ENCODE measurements at places on chromosomes 12 and 14.

DNA sequence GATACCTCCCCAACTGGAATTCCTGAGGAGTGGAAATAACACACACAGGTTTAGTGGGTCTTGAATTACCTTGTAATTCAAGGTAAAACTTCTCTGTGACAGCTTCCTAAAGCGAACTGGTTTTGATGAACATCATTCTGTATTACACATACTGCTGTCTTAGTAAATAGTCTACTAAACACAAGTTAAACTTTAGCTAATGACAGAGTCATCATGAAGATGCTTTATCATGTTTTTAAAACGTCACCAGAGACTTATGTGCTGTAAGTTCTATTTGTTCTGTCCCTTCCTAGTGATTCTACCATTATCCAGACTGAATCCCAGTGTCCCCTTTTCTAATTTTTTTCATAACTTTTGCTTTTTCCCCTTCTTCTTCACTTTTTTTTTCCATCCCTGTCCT lies 11.6 kb upstream of the GXYLT1 start:
- no peak for DNase-seq

- DNase-seq = no peak
These were observed 9.0 kb downstream of the HPD start for GRCh38 chr12:121849665-121850064.

DNA sequence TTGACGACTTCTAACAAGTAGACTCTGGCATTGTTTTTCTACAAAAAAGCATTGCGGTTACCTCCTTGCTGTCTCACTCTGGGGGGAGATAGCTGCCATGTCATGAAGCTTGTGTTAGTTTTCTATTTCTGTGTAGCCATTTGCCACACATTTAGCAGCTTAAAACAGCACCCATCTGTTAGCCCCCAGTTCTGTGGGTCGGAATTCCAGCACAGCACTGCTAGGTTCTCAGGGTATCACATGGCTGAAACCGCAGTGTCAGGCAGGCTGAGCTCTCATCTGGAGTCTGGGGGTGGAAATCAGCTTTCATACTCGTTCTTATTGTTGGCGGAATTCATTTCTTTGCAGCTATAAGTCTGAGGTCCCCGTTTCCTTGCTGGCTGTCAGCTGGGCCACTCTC lies 19.9 kb upstream of the STXBP6 start:
- DNase-seq = no peak

GRCh38 chr14:104805941-104806624 lies 5.2 kb downstream of the ZBTB42 start:
- no peak for DNase-seq

DNA sequence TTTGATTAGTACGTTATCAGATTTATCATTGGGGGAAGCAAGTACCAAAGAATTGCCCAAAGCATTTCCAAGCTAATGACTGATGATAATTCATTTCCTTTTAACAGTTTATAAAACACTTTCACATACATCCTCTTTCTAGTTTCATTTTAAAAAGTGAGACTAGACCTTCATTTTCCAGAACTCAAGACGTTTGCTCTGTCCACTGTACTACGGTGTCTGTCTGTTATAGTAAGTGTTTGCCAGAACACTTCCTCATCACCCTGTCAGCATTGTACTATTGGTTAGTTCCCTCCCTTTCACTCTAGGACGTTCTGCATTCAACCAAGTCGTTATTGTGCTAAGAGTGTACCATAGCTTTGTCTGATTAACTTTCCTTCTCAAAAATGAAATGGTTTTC lies 81.7 kb upstream of the TMEM263 start:
- DNase-seq = no peak

DNA sequence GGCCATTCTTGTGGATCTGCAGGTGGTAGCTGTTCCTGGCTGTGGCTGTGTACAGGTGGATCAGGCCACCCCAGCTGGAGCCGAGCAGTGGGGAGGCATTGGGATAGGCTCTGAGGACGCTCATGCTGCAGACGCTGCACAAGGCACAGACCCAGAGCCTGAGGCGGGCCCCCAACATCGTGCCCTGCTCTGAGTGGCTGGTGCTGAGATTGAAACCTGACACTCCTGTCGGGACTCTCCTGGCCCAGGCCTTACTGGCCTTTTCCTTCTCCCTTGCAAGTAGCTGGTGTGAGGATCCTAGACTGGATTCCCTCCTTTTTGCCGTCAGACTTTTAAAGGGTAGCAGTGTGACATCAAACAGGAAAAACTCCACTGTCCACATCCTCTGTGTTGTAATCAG lies at the start of gene FGF23:
FGF23 (minus strand) TSS at position 308 of the 400 bp plus-strand sequence; CDS start at position 178, 130 bp downstream.
- no peak for DNase-seq

DNA sequence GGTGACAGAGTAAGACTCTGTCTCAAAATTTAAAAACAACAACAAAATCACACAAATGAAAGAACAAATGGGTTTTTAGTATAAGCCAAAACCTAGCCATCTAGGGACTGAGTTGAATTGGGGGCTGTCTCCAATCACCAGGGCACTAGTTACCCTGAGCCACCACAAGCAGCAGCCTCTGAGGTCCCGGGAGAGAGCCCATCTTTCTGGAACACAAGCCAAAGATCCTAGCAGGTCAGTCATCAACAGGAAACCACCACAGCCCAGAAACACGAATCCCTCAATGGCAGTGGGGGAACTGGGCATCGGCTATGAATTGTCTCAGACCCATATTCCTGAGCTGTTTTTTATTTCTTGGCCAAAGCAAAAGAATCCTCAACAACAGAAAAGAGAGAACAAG lies 75.3 kb downstream of the KDM2B start:
- no peak for DNase-seq

DNA sequence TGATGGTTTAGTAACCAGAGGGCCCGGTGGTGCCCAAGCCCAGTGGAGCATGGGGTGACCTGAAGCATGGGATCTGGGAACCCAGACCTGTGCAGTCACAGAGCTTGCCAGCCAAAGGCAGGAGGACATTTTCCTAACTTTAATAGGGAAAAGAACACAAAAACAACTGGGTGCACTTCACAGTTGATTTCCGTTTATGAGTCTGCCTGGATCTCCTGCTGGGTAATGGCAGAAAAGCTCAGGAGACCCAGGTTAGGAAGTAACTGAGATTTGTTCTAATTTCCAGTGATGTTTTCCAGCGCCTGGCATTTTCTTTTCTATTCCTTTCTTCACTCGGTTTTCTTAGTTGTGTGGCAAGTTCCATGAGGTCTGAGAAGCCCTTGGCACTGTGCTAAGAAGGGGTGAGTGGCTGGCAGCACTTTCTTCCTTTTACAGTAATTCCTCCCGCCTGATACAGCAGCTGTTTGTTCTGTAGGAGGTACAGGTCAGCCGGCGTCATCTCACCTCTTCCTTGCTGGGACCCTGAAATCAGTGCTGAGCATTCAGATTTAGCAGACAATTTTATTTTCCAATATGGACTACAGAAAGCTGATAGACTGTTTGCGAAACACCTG lies 5.1 kb downstream of the CACNA1C start:
- no peak for DNase-seq

GRCh38 chr14:57578801-57579200 lies 85.1 kb upstream of the CCDC198 start:
- no peak for DNase-seq

- DNase-seq = no peak
These were observed 1.5 kb downstream of the RAB35 start for GRCh38 chr12:120115066-120115465.

DNA sequence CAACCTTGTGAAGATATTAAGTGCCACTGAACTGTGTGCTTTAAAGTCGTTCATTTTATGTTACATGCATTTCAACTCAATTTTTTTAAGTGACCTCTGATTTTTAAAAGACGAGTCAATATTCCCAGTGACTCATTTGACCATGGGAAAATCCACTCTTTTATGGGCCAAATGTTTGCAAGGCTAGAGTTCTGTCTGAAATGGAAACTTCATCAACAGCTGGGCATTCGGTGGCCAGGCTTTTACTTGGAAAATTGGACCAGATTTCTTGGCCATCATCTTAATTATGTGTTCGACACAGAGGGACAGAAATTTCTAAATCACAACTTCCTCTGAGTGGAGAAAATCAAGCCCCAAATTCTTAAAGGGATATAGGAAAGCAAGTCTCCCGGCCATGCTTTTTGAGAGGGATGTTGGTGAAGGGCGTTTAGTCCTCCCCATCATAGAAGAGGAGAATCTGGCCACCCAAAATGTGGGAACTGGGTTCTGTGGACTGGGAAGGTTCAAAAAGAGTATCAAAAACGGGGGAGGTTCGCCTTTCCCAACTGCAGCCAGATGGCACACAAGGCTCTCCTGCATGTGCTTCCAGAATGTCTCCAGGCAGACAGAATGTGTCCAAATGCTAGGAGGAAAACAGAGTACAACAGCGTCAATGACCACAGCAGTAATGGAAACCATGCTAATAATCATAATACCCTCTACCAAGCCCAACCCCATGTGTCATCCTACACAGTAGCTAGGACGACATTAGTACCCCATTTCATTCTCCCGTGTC lies 40.9 kb upstream of the FZD10 start:
- no peak for DNase-seq

DNA sequence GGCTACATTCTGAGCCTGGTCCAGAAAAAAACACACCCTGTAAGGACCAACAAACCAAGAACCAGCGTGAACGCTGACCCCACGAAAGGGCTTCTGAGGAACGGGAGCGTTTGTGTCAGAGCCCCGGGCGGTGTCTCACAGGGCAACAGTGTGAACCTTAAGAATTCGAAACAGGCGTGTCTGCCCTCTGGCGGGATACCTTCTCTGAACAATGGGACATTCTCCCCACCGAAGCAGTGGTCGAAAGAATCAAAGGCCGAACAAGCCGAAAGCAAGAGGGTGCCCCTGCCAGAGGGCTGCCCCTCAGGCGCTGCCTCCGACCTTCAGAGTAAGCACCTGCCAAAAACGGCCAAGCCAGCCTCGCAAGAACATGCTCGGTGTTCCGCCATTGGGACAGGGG lies 7.9 kb downstream of the DACT1 start:
- no peak for DNase-seq

DNA sequence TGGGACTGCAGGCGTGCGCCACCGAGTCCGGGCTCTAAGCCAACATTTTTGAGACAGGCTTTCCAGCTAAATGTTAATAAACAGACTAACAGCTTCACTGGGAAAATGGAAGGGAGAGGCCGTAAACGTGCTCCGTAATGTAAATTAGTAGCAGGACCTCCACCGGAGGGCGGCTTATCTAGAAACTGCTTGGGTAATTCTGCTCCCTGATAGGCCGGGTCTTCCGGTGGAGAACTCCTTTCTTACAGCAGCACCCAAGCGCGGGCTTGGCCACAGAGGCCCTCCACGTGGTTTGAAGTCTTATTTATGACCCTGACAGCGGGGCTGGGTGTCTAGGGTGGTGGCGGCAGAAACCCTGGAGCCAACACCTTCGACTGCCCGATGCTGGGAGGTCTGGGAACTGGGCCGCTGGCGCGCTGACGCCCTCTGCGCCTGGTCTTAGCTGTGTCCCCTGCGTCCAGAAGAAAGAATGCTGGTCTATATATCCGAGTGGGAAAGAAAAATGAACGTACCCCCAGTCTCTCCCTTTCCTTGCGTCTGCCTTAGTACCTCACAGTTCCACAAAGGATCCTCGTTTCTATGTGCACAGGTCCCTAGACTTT lies 1.7 kb downstream of the DPPA3 start:
- no peak for DNase-seq

Measured in CD4-positive, alpha-beta T cell (primary cell).